ENCODE measurements at places on chromosomes 11 and 22. TPM values are rescaled to one million over a fixed set of nuclear protein-coding genes. Genes with fewer than 3 reads are reported as not detected.

E2F8 gene
- 0.25 TPM for polyA plus RNA-seq

MS4A6E gene
- not detected for polyA plus RNA-seq

PARVB gene
- 3.8 TPM for polyA plus RNA-seq

MOGAT2 gene
- polyA plus RNA-seq: not detected

TRIM29 gene
- not detected for polyA plus RNA-seq

ARFGAP2 gene
- polyA plus RNA-seq: 113 TPM

BBOX1 gene
- not detected for polyA plus RNA-seq

AAMDC gene
- polyA plus RNA-seq: 25.9 TPM

SPON1 gene
- polyA plus RNA-seq: 0.86 TPM

FBLN1 gene
- not detected for polyA plus RNA-seq

BLID gene
- not detected for polyA plus RNA-seq

CSRP3 gene
- not detected for polyA plus RNA-seq

ANKK1 gene
- polyA plus RNA-seq: 0.86 TPM

CHID1 gene
- polyA plus RNA-seq: 46.5 TPM

PRSS23 gene
- polyA plus RNA-seq: not detected

C11orf16 gene
- polyA plus RNA-seq: not detected

GNAZ gene
- not detected for polyA plus RNA-seq

TMEM151A gene
- polyA plus RNA-seq: not detected

POTEH gene
- not detected for polyA plus RNA-seq

PKDREJ gene
- polyA plus RNA-seq: not detected

KLHDC7B gene
- 11.7 TPM for polyA plus RNA-seq

ADORA2A gene
- polyA plus RNA-seq: 97.3 TPM

MPPED1 gene
- not detected for polyA plus RNA-seq

CNTF gene
- not detected for polyA plus RNA-seq

PNPLA3 gene
- polyA plus RNA-seq: not detected

APOL5 gene
- not detected for polyA plus RNA-seq

GALNT18 gene
- polyA plus RNA-seq: not detected

UPK3A gene
- polyA plus RNA-seq: not detected

OR5B21 gene
- polyA plus RNA-seq: not detected

ABCC8 gene
- not detected for polyA plus RNA-seq

SCN3B gene
- not detected for polyA plus RNA-seq

AMPD3 gene
- polyA plus RNA-seq: 7.9 TPM

OR8G5 gene
- polyA plus RNA-seq: not detected

KMT2A gene
- polyA plus RNA-seq: 17.9 TPM

OR10A4 gene
- not detected for polyA plus RNA-seq

USP2 gene
- 0.22 TPM for polyA plus RNA-seq

NPAS4 gene
- polyA plus RNA-seq: not detected

Measured in CD4-positive, CD25-positive, alpha-beta regulatory T cell (primary cell).